ENCODE measurements at places on chromosomes 2 and 18.

GRCh38 chr18:13124411-13124810 is 94.1 kb upstream of the LDLRAD4 start:
- no peak for DNase-seq

DNA sequence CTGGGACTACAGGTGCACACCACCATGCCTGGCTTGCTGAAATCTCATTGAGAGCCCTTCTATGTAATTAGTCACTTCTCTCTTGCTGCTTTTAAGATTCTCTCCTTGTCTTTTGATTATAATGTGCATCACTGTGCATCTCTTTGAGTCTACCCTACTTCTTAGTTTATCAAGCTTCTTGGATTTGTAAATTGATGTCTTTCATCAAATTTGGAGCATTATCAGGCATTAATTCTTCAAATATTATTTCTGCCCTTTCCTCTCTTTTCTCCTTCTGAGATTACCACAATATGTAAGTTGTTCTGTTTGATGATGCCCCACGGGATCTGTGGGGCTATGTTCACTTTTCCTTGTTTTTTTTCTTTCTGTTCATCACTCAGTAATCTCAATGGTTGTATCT is 9.0 kb upstream of the MARCO start:
- no peak for DNase-seq

DNA sequence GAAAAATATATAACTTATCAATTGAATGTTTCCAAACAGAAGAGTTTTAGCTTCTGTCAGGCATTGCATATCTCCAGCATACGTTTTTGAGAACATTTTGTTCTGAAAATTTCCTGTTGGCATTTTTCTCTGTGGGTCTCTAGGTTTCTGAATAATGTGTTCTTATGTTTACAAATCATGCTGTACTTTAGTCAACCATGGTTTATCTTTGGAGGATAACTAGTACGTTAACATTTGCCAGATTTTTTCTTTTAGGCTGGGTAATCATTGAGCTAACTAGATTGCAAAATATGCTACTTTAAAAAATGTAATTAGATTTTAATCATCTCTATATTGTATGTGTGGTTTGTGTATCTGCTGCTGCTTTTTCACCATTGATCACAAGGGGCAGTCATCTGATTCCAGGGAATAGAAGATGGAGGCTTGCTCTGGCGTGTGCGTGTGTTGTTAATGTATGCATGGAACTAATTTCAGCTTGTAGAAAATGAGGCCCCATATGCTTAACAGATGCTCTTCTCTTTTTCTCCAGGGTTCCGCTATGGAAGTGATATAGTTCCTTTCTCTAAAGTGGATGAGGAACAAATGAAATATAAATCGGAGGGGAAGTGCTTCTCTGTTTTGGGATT is 21.3 kb downstream of the XRCC5 start:
- DNase-seq: no peak

DNA sequence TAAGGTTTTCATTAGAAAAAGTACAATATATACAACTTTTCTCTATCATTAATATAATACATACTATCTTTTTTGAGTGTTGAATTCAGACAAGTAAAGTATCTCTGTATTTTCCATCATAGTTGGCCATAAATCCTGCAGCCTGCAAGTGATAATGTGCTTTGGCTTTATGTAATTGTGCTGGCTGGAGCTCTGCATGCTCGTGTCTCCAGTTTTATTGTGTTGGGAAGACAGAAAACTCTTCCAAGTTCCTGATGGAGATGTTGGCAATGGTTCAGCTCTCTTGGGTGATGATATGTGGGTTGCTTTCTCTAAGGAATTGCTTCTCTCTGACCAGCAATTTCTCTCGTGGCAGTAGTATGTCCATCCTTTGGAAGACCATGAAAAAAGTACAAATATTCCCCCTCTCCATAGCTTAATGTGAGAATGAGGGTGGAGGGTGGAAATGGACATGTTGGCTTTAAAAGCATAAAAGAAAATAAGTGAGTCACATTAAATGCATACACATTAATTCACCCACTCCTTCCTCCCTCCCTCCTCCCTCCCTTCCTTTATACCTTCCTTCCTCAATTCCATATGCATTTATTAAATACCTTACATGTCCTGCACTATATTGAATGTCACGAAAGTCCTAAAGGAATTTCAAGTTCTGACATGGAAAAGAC is 344.2 kb downstream of the MTX2 start:
- DNase-seq: no peak

DNA sequence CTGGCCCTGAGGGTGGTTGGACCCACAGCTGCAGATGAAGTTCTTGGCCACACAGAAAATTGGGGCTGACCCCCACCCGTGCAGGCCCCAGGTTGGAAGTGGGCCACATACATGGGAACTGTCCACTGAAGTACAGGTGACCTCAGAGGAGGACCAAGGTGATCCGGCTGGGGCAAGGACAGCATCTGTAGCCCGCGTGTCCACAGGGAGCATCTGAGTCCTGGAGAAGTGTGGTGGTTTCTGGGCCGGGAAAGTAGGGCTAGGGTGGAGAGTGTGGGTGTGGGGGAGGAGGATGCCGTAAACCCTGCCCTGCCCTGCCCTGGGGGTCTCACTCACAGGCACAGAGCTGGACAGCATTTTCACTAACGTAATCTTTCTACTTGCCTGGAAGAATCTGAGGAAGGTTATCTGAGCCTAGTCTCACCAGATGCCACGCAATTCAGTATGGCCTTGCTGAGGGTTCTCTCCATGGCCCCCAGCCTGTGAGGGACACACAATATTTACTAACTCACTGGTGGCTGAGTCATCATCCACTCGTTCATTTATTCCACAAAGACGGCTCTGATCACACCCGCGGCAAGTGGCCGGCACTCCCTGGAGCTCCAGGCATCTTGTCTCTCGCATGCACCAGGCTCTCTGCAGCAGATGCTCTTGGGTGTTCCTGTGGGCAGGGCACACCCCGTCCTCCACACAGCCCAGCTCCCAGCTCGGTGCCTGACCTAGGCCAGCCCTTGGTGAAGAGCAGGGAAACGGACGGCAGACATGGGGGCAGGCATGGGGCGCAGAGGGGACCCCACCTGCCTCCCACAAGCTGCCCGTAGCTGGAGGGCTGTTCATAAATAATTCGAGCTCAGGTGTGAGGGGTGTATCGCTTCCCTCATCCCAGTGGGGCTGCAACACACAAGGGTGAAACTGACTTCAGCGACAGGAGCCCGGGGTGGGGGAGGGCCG is 51.2 kb downstream of the INHBB start:
- no peak for DNase-seq

DNA sequence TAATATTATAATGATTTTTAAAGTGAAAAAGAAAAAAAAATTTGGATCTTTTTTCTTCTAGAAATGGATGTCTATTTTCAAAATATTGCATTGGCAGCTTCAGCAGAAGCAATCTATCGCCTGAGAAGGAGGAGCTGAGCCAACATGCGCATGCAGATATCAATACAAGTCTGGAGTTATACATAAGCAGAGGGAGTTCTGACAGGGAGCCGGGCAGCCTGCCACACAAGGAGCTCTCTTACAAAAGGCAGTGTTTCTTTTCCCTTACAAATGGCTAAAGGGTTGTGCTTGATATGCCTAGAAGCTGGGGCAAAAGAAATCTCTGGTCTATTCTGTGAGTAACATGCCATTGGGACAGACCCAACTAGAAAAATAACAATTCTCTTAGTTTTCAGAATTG is 291.9 kb upstream of the TRIB2 start:
- no peak for DNase-seq

DNA sequence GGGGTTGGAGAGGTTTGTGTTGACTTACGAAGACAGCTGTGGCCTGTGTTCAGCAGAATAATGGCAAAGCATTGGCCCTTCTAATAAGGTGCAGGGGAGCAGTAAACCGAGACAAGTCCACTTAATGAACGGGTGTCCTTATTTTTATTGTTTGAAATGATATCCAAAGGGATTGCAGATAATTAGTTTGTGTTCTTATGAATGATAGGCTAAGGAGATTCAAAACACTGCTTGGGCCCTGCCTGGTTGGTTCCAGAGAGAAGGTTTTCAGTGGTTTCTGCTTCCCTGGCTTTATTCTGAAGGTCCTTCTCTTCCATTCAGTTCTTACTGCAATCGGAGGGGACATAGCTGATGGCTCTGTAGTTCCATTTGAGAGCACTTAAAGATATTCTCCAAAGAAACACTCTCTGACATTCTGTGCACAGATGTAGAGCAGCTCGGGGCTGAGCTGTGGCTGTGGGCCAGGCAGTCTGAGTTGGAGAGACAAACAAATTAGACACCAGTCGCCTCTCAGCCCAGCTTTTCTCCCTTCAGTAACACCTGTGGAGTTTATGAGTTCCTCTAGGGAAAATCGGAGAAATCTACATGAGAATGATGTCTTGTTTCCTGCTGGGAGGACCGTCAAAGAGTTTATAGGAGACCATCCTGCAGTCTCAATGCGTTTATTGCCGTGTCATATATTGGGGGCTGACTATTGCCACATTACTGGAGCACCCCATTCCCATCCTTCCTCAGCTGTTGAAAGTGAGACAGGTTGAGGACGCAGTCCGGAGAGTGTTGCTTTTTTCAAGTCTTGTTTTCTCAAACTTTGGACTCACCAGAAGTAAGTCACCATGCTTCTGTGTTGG is 6.5 kb downstream of the GREB1 start:
- DNase-seq: no peak

- peak; percentile 4 for DNase-seq
Measured at GRCh38 chr2:230922951-230923717, 1.9 kb downstream of the GPR55 start.

- no peak for DNase-seq
Measured at GRCh38 chr2:237022533-237022932, 63.2 kb upstream of the COPS8 start.

GRCh38 chr18:48713309-48713708 is 174.5 kb downstream of the CTIF start:
- no peak for DNase-seq

- no peak for DNase-seq
Measured at GRCh38 chr18:22838221-22838620, 94.9 kb upstream of the RBBP8 start.

- DNase-seq: no peak
Measured at GRCh38 chr2:209391776-209392401, 32.0 kb upstream of the MAP2 start.
